Activated CD4-positive, alpha-beta memory T cell treated with anti-CD3 and anti-CD28 coated beads for 36 hours (primary cell): ENCODE measurements at places on chromosomes 7 and 10. TPM values are rescaled to one million over a fixed set of nuclear protein-coding genes. Genes with fewer than 3 reads are reported as not detected.

Gene SCART1
- total RNA-seq, result 6.2 TPM

GRCh38 chr7:91091631-91092030 is 172.6 kb upstream of the FZD1 start:
- no peaks in the 10 kb centered on the region for H3K36me3 ChIP-seq
- no peaks in the 10 kb centered on the region for H3K4me1 ChIP-seq
- no peak overlapping the region for H3K4me3 ChIP-seq
- no peak for DNase-seq

- no peak overlapping the region for H3K4me3 ChIP-seq
- no peaks in the 10 kb centered on the region for H3K36me3 ChIP-seq
- no peak overlapping the region for H3K27ac ChIP-seq
- no peak for DNase-seq
- H3K27me3 ChIP-seq, result peaks cover 15% of the 10 kb centered on the region
Measured at GRCh38 chr10:124197371-124198124, 104.2 kb upstream of the CHST15 start.

GRCh38 chr7:139763330-139763729 is 14.5 kb downstream of the HIPK2 start:
- peaks cover 9% of the 10 kb centered on the region for H3K36me3 ChIP-seq
- H3K4me3 ChIP-seq, result no peak overlapping the region
- no peaks in the 10 kb centered on the region for H3K27me3 ChIP-seq
- peaks cover 56% of the 10 kb centered on the region for H3K4me1 ChIP-seq
- H3K27ac ChIP-seq, result no peak overlapping the region
